ENCODE measurements at places on chromosomes 11 and 22. TPM values are rescaled to one million over a fixed set of nuclear protein-coding genes. Genes with fewer than 3 reads are reported as not detected.

The RAB36 gene
- total RNA-seq, result 0.38 TPM

The INTS4 gene
- 10.1 TPM for total RNA-seq

The DERL3 gene
- total RNA-seq, result 4.7 TPM

The SAA1 gene
- 34,062 TPM for total RNA-seq

The C22orf42 gene
- not detected for total RNA-seq

The HEPN1 gene
- not detected for total RNA-seq

The AP5B1 gene
- 13.4 TPM for total RNA-seq

The ZP1 gene
- not detected for total RNA-seq

The C11orf68 gene
- total RNA-seq, result 13.6 TPM

The SYCE3 gene
- 0.45 TPM for total RNA-seq

The OR51E2 gene
- not detected for total RNA-seq

The TPBGL gene
- total RNA-seq, result not detected

The TTC38 gene
- 189 TPM for total RNA-seq

The OR8A1 gene
- not detected for total RNA-seq

The MIOX gene
- total RNA-seq, result not detected

The SLC2A11 gene
- total RNA-seq, result 6.8 TPM

The TRPM5 gene
- not detected for total RNA-seq

The APOA4 gene
- total RNA-seq, result 102 TPM

The KIAA0930 gene
- 44.2 TPM for total RNA-seq

The OR2AT4 gene
- not detected for total RNA-seq

The BDNF gene
- 0.05 TPM for total RNA-seq

The SYT13 gene
- 0.50 TPM for total RNA-seq

The WNT11 gene
- 3.4 TPM for total RNA-seq

The TSGA10IP gene
- total RNA-seq, result not detected

Measured in left lobe of liver (tissue), 2 donors.